Stimulated activated naive B cell treated with anti-CD40 and anti-IgM and Interleukin-4, amounts not matched to agents 10 μg/mL and 1 μg/mL and 100 μg/mL, for 72 hours (primary cell): ENCODE measurements at places on chromosomes 1 and 21.

DNA sequence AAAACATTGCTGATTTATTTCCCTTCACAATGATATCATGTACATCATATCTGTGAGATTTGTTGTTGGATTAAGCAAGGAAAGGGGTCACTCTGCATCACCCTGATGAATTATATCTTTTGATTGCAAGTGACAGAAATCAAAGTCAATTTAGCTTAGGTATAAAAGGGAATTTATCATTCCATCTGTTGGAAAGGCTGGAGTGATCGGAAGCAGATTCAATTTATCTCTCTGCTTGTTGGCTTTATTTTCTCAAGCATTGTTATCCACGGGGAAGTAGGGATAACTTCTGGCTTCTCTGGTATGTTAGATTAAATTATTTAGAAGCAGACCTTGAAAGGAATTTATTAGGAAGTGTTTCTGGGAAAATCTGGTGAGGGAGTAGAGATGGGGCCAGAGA is 226.6 kb downstream of the PTGER3 start:
- no peak overlapping the region for H3K4me3 ChIP-seq
- no peak for DNase-seq
- H3K36me3 ChIP-seq = no peaks in the 10 kb centered on the region
- no peaks in the 10 kb centered on the region for H3K4me1 ChIP-seq

DNA sequence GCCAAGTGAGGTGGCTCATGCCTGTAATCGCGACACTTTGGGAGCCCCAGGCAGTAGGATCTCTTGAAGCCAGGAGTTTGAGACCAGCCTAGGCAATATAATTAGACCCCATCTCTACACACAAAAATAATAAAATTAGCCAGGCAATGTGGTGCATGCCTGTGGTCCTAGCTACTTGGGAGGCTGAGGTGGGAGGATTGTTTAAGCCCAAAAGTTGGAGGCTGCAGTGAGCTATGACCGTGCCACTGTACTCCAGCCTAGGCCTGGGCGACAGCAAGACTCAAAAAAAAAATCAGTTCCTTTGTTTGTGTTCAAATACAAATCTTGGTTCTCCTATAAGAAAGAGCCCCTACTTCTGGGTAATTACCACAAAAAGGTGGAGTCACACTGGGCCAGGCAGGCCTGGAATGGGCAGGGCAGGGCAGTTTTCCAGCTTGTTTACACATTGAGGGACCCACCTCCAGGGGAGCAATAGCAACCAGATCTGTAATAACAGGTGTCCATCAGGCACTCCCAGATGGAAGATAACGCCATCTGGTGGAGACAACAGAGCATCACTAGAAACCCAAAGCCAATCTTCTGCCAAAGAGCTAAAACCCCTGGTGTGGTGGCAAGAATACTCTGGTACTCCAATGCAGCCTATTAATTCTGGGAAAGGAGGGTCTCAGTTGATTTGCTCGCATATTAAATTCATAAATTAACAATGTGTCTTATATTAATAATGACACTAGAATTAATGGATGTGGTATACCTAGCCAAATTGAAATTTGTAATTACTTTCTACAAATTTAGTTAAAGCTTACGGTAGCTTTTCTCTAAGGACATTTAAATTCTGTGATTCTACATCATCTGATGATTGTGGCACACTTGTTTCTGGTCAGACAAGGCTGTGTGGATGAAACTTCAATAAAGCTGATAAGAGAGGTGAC is 13.2 kb downstream of the PPP1R15B start:
- no peak overlapping the region for H3K4me3 ChIP-seq
- peak; percentile 46 for DNase-seq
- H3K36me3 ChIP-seq = peaks cover 20% of the 10 kb centered on the region
- H3K4me1 ChIP-seq = peaks cover 24% of the 10 kb centered on the region
- no peaks in the 10 kb centered on the region for H3K27me3 ChIP-seq
- H3K27ac ChIP-seq = peak overlapping the region; percentile 56

- H3K36me3 ChIP-seq = no peaks in the 10 kb centered on the region
- H3K27ac ChIP-seq = no peak overlapping the region
- peaks cover 29% of the 10 kb centered on the region for H3K27me3 ChIP-seq
- peaks cover 7% of the 10 kb centered on the region for H3K4me1 ChIP-seq
These were observed 30.5 kb downstream of the MATN1 start for GRCh38 chr1:30692948-30693301.

- H3K36me3 ChIP-seq = no peaks in the 10 kb centered on the region
- no peak overlapping the region for H3K27ac ChIP-seq
- H3K27me3 ChIP-seq = peaks cover 43% of the 10 kb centered on the region
- DNase-seq = no peak
These were observed 14.0 kb downstream of the RSPO1 start for GRCh38 chr1:37620707-37621106.

GRCh38 chr1:239792157-239792556 is 299.5 kb upstream of the FMN2 start:
- peaks cover 3% of the 10 kb centered on the region for H3K27me3 ChIP-seq
- no peaks in the 10 kb centered on the region for H3K4me1 ChIP-seq

DNA sequence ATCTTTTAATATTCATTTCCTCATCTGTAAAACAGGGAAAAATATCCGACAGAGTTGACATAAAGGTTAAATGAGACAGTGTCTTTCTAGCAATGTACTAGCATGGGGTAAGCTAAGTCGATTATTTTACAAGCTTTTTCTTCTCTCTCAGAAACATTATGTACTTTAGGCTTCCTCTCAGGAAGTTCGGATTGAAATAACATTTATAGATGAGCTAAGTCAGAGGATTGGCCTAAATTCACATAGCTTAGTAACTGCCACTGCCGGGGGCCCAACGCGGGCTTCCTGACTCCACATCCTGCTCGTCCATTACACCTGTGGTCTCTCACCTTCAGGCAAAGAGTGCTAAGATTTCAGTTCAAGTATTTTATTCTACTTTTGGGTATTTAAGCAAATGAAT is 462.3 kb upstream of the NFIA start:
- H3K36me3 ChIP-seq = no peaks in the 10 kb centered on the region
- H3K27me3 ChIP-seq = peaks cover 14% of the 10 kb centered on the region
- H3K27ac ChIP-seq = no peak overlapping the region
- no peaks in the 10 kb centered on the region for H3K4me1 ChIP-seq

- H3K27me3 ChIP-seq = no peaks in the 10 kb centered on the region
- no peak for DNase-seq
- peaks cover 61% of the 10 kb centered on the region for H3K36me3 ChIP-seq
- no peak overlapping the region for H3K4me3 ChIP-seq
These were observed 38.7 kb downstream of the RUNX1 start for GRCh38 chr21:35010447-35010846.

GRCh38 chr1:18299441-18300338 is 181.0 kb upstream of the KLHDC7A start:
- no peaks in the 10 kb centered on the region for H3K4me1 ChIP-seq
- DNase-seq = no peak
- no peak overlapping the region for H3K27ac ChIP-seq
- H3K36me3 ChIP-seq = no peaks in the 10 kb centered on the region

GRCh38 chr1:66309006-66309741 is 224.8 kb upstream of the SGIP1 start:
- no peaks in the 10 kb centered on the region for H3K27me3 ChIP-seq
- H3K27ac ChIP-seq = no peak overlapping the region
- no peaks in the 10 kb centered on the region for H3K4me1 ChIP-seq
- no peaks in the 10 kb centered on the region for H3K36me3 ChIP-seq
- H3K4me3 ChIP-seq = no peak overlapping the region

- no peak overlapping the region for H3K4me3 ChIP-seq
- H3K27ac ChIP-seq = no peak overlapping the region
- no peaks in the 10 kb centered on the region for H3K36me3 ChIP-seq
- H3K27me3 ChIP-seq = peaks cover 22% of the 10 kb centered on the region
- peaks cover 15% of the 10 kb centered on the region for H3K4me1 ChIP-seq
- no peak for DNase-seq
These were observed 58.3 kb downstream of the UBIAD1 start for GRCh38 chr1:11331036-11331944.

GRCh38 chr1:20448671-20449071 is 37.3 kb downstream of the CAMK2N1 start:
- H3K4me1 ChIP-seq = peaks cover 3% of the 10 kb centered on the region
- peaks cover 40% of the 10 kb centered on the region for H3K27me3 ChIP-seq
- H3K27ac ChIP-seq = no peak overlapping the region

GRCh38 chr1:240294566-240294965 is 202.9 kb downstream of the FMN2 start:
- no peak for DNase-seq
- H3K36me3 ChIP-seq = no peaks in the 10 kb centered on the region
- H3K27ac ChIP-seq = no peak overlapping the region
- H3K4me3 ChIP-seq = no peak overlapping the region

DNA sequence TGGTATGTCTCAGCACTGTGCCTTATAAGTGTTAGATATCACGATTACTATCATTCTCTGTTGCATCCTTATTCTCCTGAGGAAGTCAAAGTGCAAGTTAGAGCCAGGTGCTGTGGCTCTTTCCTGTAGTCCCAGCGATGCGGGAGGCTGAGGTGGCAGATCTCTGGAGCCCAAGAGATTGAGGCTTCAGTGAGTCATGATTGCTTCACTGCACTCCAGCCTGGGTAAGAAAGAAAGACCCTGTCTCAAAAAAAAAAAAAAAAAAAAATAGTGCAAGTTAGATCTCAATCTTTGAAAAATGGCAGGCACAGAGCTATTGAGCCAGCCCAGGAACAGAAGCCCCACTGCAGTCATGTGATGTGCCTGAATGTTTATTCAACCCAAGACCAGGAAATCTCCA is 147.8 kb upstream of the POGK start:
- peaks cover 2% of the 10 kb centered on the region for H3K4me1 ChIP-seq
- H3K27me3 ChIP-seq = peaks cover 10% of the 10 kb centered on the region
- H3K27ac ChIP-seq = no peak overlapping the region
- H3K4me3 ChIP-seq = no peak overlapping the region
- no peaks in the 10 kb centered on the region for H3K36me3 ChIP-seq

DNA sequence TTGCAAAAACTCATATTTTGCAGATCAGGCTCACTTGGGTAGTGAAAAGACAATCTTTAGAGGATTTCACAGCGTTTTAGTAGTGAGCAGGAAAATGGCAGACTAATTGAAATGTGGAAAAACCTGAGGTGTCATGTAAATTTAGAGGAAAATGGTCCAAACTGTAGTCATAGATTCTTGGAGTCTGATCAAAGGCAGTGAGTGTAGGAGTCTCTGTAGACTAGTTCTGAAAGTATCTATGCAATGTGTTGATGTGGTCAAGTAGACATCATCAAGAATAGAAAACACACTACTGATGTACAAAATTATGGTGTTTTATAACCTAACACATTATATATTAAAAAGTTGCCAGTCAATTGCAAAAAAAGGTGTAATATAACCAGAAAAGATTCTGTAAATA is 143.2 kb upstream of the C1orf105 start:
- H3K36me3 ChIP-seq = no peaks in the 10 kb centered on the region
- DNase-seq = no peak
- no peak overlapping the region for H3K4me3 ChIP-seq
- no peaks in the 10 kb centered on the region for H3K4me1 ChIP-seq

DNA sequence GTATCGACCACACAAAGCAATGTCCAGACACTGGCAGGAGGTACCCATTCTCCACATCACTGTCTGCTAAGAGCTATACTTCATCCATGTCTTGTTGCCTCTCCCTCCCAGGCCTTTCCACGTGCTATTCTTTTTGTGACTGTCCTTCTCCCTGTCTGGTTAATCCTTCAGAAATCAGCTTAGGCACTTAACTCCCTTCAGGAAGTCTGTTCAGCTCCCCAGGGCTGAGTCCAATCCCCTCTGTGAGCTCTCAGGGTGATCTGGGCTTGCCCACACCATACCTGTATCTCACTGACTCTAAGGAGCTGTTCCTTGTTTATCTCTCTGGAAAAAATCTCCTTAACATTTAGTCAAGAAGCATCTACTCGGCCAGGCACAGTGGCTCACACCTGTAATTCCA is 69.4 kb downstream of the NID1 start:
- H3K4me1 ChIP-seq = peaks cover 23% of the 10 kb centered on the region
- H3K27ac ChIP-seq = no peak overlapping the region
- no peak for DNase-seq
- H3K4me3 ChIP-seq = no peak overlapping the region
- no peaks in the 10 kb centered on the region for H3K36me3 ChIP-seq

- peak within 1 kb of the TSS; percentile 98 for H3K27ac ChIP-seq
- no peaks in the 10 kb centered on the region for H3K27me3 ChIP-seq
- DNase-seq = peak; percentile 94
- peaks cover 75% of the 10 kb centered on the region for H3K4me1 ChIP-seq
- H3K36me3 ChIP-seq = peaks cover 40% of the 10 kb centered on the region
- peak within 1 kb of the TSS; percentile 97 for H3K4me3 ChIP-seq
These were observed at the start of gene RUNX3 for GRCh38 chr1:24930260-24931145. Gene RUNX3 (minus strand): TSS chr1:24930276. CDS start chr1:24929868, 408 bp downstream.

DNA sequence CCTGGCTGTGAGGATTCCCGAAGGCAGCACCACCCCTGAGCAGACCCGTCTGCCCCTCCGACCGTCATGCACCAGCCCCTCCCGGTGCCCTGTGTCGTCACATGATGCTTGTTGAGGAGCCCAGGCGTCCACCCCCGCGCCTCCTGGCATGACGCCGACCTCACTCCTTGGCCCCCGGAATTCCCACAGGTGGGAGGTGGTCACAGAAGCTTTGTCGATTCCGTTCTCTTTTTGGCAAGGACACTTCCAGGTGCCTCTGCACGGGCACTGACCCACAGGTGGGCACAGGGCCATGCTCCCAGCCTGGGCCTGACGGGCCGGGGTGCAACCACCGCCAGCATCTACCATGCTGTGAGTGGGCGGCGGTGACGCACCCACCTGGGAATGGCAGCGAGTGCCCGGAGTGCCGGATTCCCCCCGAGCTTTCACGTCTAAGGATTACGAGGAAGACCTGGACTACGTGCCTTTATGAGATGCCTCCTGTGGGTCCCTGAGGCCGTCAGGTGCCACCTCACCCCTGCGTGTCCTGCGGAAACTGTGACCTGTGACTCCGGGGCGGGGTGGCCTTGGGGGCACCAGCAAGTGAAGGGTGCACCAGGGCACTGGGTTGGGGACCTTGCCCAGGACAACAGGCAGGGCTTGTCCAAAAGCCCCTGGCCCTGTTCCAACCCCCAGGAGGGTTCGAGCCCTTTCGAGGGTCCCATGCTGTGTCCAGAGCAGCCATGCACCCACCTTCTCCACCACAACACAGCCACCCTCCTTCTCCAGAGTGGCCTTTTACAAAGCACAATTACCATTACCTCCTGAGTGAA is 31.4 kb upstream of the COL6A1 start:
- no peaks in the 10 kb centered on the region for H3K4me1 ChIP-seq
- H3K27me3 ChIP-seq = peaks cover 4% of the 10 kb centered on the region
- no peak overlapping the region for H3K4me3 ChIP-seq
- DNase-seq = no peak
- no peak overlapping the region for H3K27ac ChIP-seq

DNA sequence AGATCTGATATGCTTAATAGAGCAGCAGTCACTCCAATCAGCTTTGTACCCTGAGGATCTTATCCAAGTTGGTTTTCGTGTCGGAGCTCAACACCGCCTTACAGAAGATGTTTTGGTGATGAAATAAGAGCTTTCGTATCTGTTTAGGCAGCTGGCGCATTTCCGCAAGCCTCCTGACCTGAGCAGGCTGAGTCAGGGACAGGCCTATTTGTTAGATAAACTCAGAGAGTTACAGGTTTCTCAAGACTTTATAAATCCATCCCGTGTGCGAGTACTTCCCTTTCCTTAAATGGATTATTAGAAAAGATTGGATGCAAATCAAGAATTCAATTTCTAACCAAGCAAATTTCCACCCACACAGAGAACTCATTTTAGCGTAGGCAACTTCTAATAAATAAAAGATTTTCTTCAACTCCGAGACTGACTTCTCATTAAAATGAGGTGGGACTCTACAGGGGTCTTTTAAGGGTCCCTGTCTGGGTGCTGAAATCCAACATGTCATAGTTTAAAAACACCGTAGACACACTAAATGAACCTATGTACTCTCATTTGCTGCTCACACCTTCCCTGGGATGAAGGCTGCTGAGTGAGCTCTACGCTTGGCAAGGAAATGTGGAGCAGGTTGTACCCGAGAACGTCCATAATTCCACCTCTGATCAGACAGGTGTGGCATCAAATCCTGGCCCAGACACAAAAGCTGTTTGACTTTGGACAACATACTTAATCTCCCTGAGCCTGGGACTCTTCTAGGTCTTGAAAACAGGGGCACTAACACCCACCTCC is 106.9 kb upstream of the F3 start:
- no peak overlapping the region for H3K4me3 ChIP-seq
- no peak overlapping the region for H3K27ac ChIP-seq
- DNase-seq = no peak
- H3K4me1 ChIP-seq = no peaks in the 10 kb centered on the region
